ENCODE measurements at places on chromosomes 7 and 10. TPM values are rescaled to one million over a fixed set of nuclear protein-coding genes. Genes with fewer than 3 reads are reported as not detected.

SPDYE5 gene
- total RNA-seq = not detected

OR2A12 gene
- not detected for total RNA-seq

CRYGN gene
- total RNA-seq = 0.21 TPM

SYT15 gene
- total RNA-seq = 0.71 TPM

LRIT1 gene
- total RNA-seq = not detected

MSMB gene
- total RNA-seq = not detected

KIAA1549 gene
- total RNA-seq = 0.85 TPM

ZNF518A gene
- total RNA-seq = 13.3 TPM

MTERF1 gene
- 14.1 TPM for total RNA-seq

NUTM2A gene
- total RNA-seq = 0.17 TPM

SLC4A2 gene
- total RNA-seq = 50.5 TPM

GRCh38 chr7:43460733-43461348 lies 122.1 kb upstream of the STK17A start:
- peaks cover 8% of the 10 kb centered on the region for H3K27me3 ChIP-seq
- H3K36me3 ChIP-seq = no peaks in the 10 kb centered on the region
- H3K4me1 ChIP-seq = no peaks in the 10 kb centered on the region
- no peak overlapping the region for H3K27ac ChIP-seq

DNA sequence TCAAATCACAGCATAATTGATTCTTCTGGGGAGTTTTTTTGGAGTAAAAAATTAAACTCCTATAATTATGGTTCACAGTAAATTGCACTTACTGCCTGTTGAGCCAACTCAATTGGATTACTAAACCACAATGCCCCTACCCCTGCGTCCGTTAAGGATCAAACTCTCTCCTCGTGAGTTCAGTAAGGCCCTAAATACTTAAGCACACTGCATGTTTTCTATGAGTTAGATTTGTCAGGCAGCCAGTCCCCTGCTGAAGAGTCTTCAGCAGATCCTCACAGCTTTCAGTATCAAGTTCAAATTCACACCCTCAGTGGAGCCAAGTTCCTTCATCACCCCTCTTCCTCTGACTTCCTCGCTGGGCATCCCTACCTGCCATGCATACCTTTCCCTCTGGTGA lies 275.0 kb upstream of the BMPER start:
- no peak overlapping the region for H3K27ac ChIP-seq
- DNase-seq = no peak
- no peaks in the 10 kb centered on the region for H3K4me1 ChIP-seq
- H3K27me3 ChIP-seq = no peaks in the 10 kb centered on the region
- no peak overlapping the region for H3K4me3 ChIP-seq
- no peaks in the 10 kb centered on the region for H3K36me3 ChIP-seq

DNA sequence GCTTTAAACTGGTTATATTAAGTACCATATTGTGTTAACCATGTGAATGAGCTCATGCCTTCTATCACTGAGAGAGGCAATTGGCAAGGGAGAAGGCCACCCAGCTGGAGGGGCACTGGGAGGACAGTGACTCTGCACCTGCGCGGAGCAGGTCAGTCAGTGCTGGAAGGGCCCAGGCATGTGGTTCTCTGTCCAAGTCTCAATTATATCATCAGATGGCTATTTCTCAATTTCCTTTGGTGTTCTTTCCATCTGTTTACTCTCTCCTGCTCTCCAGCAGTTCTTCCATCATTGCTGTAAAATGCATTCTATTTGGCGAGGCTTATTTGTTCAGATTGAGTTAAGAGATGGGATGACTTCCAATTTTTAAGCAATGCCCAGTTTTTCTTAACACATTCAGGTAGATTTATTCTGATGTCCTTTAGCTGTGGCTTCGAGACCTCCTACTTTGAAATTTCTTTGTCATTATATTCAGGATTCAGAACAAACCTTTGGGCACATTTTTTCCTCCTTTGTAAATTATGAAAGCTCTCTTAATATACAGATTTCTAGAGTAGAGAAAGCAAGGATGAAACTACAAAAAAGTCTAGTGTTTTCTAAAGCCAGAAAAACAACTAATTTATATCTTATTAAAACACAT lies 159.3 kb downstream of the BMPER start:
- no peak for DNase-seq
- no peaks in the 10 kb centered on the region for H3K4me1 ChIP-seq
- H3K27me3 ChIP-seq = no peaks in the 10 kb centered on the region

DNA sequence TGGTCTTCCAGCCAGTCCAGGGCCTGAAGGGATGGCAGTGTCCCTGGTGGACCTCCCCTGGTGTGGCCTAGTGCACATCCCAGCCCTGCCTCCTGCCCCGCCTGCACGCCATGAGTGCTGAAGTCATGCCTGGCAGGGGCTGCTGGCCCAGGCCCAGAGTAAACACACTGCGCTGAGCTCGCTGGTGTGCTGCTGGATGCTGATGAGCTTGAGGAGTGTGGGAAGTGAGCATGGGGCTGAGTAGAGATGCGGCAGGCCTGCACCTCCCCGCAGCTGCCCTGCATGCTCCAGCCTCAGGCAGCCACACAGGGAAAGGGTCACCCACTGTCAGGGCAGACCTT lies 43.2 kb downstream of the HTRA1 start:
- no peaks in the 10 kb centered on the region for H3K4me1 ChIP-seq
- no peaks in the 10 kb centered on the region for H3K27me3 ChIP-seq
- H3K4me3 ChIP-seq = no peak overlapping the region
- H3K27ac ChIP-seq = no peak overlapping the region

DNA sequence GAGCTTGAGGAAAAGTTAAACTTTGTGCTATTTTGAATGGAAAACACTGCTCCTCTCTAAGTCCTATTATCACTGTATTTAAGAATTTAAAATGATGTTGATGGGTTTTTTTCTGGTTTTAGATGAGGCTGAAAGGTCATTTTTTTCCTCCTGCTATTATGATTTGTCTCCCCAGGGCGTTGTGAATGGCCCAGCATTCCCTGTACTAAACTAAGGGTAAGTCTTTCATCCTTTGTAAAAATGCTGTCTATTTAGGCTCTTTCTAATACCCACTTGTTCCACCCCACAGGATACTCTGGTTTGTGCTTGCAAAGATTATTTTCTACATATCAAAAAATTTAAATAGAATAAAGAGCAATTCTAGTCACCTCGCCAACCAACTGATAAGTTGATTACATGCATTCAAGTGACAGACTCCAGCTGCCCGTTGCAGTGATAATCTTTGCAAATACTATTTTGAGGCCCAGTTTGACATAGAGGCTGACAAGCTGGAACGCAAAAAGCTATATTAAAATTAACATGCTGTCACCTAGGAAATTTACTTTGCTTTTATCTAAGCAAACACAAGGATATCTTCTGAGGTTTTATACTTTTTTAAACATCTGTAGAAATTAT lies 222.3 kb upstream of the TMEM229A start:
- H3K4me3 ChIP-seq = no peak overlapping the region
- no peak overlapping the region for H3K27ac ChIP-seq
- no peaks in the 10 kb centered on the region for H3K36me3 ChIP-seq
- H3K27me3 ChIP-seq = no peaks in the 10 kb centered on the region
- no peaks in the 10 kb centered on the region for H3K4me1 ChIP-seq
- DNase-seq = no peak

GRCh38 chr7:84624927-84625326 lies 430.3 kb upstream of the SEMA3A start:
- H3K4me1 ChIP-seq = no peaks in the 10 kb centered on the region
- H3K36me3 ChIP-seq = no peaks in the 10 kb centered on the region
- no peaks in the 10 kb centered on the region for H3K27me3 ChIP-seq

GRCh38 chr7:71349682-71350481 lies 217.9 kb downstream of the GALNT17 start:
- H3K36me3 ChIP-seq = no peaks in the 10 kb centered on the region
- no peak for DNase-seq
- H3K4me3 ChIP-seq = no peak overlapping the region
- H3K27me3 ChIP-seq = no peaks in the 10 kb centered on the region
- H3K27ac ChIP-seq = no peak overlapping the region
- H3K4me1 ChIP-seq = no peaks in the 10 kb centered on the region

DNA sequence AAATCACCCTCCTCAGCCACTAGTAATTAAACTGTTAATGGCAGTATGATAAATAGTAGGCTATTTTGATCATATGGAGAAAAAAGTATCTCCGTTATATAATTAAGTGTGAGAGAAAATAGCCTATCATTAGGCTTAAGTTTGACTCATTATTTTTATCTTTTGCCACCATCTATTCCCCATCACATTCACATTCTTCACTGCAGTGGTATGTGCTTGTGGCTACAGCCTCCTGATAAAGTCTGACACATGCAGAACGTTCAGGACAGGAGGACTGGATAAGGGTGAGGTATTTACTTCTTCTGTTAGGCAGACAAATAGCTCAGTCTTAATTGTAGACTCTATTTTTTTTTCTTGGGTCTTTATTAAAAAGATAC lies 5.8 kb downstream of the NEBL start:
- no peaks in the 10 kb centered on the region for H3K4me1 ChIP-seq
- no peak for DNase-seq
- H3K27ac ChIP-seq = no peak overlapping the region

GRCh38 chr10:70564113-70564725 lies 38.3 kb downstream of the PRF1 start:
- no peaks in the 10 kb centered on the region for H3K27me3 ChIP-seq
- no peak for DNase-seq
- no peak overlapping the region for H3K27ac ChIP-seq
- no peak overlapping the region for H3K4me3 ChIP-seq

GRCh38 chr10:22911889-22912762 lies 15.7 kb upstream of the ARMC3 start:
- H3K27ac ChIP-seq = no peak overlapping the region
- H3K27me3 ChIP-seq = peaks cover 2% of the 10 kb centered on the region
- H3K36me3 ChIP-seq = peaks cover 21% of the 10 kb centered on the region
- no peak for DNase-seq
- H3K4me1 ChIP-seq = peaks cover 10% of the 10 kb centered on the region
- H3K4me3 ChIP-seq = no peak overlapping the region

GRCh38 chr7:96297876-96298275 lies 24.0 kb downstream of the SLC25A13 start:
- no peaks in the 10 kb centered on the region for H3K27me3 ChIP-seq
- H3K4me3 ChIP-seq = no peak overlapping the region
- no peak for DNase-seq
- H3K27ac ChIP-seq = no peak overlapping the region

- H3K4me3 ChIP-seq = no peak overlapping the region
- H3K36me3 ChIP-seq = no peaks in the 10 kb centered on the region
- no peak overlapping the region for H3K27ac ChIP-seq
- no peaks in the 10 kb centered on the region for H3K4me1 ChIP-seq
- no peaks in the 10 kb centered on the region for H3K27me3 ChIP-seq
Measured at GRCh38 chr7:4249241-4249640, 432.9 kb upstream of the FOXK1 start.

- no peak overlapping the region for H3K4me3 ChIP-seq
- peak; percentile 38 for DNase-seq
- H3K36me3 ChIP-seq = no peaks in the 10 kb centered on the region
- H3K27me3 ChIP-seq = peaks cover 4% of the 10 kb centered on the region
Measured at GRCh38 chr7:132049462-132050304, 493.3 kb upstream of the PODXL start.

DNA sequence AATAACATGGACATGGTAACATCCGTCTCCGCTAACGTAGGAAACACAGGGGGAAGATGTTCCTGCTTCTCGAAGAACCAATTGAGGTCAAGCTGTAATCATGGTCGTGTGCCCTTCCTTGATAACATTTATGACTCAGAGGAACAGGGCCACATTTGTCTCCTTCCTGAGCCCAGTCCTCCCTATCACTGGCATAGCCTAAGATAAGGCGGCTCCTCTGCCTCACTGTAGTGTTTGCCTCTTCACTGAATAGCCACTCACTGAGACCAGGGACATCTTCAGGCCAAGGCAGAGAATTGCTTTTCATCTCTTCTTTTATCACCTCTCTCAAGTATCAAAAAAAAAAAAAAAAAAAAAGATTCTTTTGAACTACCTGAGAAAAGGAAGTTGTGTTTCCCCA lies 5.4 kb upstream of the GRM8 start:
- H3K36me3 ChIP-seq = no peaks in the 10 kb centered on the region
- DNase-seq = no peak
- H3K27me3 ChIP-seq = peaks cover 34% of the 10 kb centered on the region
- no peak overlapping the region for H3K4me3 ChIP-seq
- peaks cover 8% of the 10 kb centered on the region for H3K4me1 ChIP-seq

DNA sequence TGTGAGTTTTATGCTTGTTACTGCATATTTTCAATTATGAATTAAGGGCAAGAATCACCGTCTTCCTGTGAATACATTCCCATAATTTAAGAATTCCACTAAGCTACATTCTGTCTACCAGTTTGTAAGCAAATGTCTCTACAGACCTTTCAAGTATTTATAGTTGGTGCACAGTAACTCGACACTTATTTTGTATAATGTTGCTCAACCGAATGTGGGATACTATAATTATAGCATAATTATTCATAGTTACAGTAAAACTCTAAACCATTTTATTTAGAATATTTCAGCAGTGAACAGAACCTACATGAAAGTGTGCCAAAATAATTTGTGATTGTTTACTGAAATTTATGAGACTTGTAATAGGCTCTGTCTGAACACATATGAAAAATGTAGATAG lies 17.3 kb upstream of the CUBN start:
- H3K4me3 ChIP-seq = no peak overlapping the region
- H3K4me1 ChIP-seq = peaks cover 14% of the 10 kb centered on the region
- peaks cover 6% of the 10 kb centered on the region for H3K36me3 ChIP-seq
- H3K27ac ChIP-seq = no peak overlapping the region

- no peak for DNase-seq
- H3K27ac ChIP-seq = no peak overlapping the region
- no peaks in the 10 kb centered on the region for H3K27me3 ChIP-seq
- H3K4me1 ChIP-seq = peaks cover 18% of the 10 kb centered on the region
Measured at GRCh38 chr10:131961047-131961776, 20.5 kb downstream of the BNIP3 start.
